Astrocyte of the cerebellum (primary cell): ENCODE measurements at places on chromosomes 3 and 15.

DNA sequence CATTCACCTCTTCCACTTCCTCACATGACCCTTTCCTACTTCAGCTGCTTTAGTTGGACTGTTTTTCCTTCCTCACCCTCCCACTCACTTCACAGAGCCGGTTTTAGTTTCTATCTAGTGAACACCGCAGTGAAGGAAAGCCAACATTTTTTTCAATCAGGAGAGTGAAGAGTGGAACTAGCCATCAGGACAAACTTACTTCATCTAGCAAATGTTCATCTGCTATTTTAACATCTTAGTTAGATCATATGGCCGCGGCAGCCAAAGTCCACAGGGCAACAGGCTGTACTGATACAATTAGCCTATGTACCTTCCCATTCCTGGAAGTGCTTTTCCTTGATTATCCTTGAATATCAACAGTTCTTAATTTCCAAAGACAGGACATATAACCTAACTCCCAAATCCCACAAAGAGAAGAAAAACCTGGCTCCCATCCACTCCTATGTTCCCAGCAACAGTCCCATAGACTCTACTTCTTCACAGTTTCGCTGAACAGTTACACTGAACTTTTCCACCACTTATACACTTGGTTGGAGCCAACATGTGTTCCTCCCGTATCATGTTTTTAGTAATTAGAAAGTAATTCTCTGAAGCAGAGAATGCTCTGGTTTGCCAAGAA is 456.2 kb upstream of the THBS1 start:
- no peak for DNase-seq

- DNase-seq: peak; percentile 65
These were observed 35.5 kb downstream of the B3GALNT1 start for GRCh38 chr3:161069511-161070251.

- DNase-seq: no peak
These were observed 412.1 kb downstream of the TBL1XR1 start for GRCh38 chr3:176785171-176785570.

GRCh38 chr3:192731233-192731632 is 3.9 kb upstream of the FGF12 start:
- no peak for DNase-seq

- DNase-seq: no peak
These were observed 51.2 kb downstream of the GASK1A start for GRCh38 chr3:43030162-43030935.

DNA sequence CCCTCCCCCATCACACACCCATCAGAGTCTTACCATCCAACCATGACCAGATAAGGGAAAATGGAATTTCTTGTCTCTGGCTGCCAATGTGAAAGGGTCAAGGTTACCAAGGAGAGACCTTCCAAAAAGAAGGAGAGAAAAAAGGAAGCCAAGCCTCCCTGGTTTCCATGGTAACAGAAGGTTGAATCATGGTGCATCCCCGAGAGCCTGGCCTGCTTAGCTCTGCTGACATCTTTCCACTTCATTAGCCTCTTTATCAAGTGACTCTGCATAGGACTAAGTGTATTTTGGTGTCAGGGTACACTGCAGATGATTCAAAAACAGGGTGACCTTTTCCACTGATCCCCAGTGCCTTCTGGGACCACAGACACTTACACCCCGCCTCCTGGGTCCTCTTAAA is 225.7 kb upstream of the PPP2R3A start:
- DNase-seq: no peak

- no peak for DNase-seq
These were observed 329.5 kb downstream of the GABRB3 start for GRCh38 chr15:26443321-26443720.

GRCh38 chr15:99442252-99442897 is 123.4 kb upstream of the MEF2A start:
- DNase-seq: peak; percentile 67

DNA sequence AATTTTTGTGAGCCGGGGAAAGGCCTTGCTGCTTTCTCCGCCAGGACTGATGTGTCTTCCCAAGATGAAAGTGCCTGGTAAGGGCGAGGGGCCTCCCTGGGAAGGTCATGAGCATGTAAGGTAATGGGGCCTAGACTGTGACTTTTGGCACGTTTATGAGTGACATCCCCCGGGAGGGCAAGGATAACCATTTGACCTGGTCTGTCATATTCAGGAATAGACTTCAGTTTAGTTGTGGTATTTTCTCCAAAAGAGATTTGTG is 631 bp upstream of the CNBP start:
- no peak for DNase-seq

- peak; percentile 57 for DNase-seq
These were observed 19.2 kb downstream of the EID1 start for GRCh38 chr15:48896869-48897814.

GRCh38 chr15:85743392-85744055 is 51.2 kb downstream of the KLHL25 start:
- no peak for DNase-seq

DNA sequence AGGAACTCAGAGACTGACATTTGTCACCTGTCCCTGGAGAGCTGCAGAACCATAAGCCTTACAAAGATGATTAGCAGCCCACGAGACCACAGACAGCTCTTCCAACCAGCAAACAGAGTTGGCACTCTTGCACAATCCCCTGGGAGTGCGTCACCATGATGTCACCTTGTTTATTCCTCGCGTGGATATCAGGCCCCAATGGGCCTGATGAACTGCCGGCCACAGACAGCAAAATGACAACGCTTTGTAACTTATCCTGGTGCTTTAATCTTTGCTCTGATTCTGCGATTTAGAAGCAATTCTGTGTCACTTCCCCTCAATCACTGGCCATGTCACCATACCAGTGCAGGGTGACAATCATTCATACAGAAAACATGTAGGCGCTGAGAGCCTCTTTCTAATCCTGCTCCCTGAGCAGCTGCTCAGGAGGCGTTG is 89.2 kb downstream of the TAMM41 start:
- DNase-seq: no peak

DNA sequence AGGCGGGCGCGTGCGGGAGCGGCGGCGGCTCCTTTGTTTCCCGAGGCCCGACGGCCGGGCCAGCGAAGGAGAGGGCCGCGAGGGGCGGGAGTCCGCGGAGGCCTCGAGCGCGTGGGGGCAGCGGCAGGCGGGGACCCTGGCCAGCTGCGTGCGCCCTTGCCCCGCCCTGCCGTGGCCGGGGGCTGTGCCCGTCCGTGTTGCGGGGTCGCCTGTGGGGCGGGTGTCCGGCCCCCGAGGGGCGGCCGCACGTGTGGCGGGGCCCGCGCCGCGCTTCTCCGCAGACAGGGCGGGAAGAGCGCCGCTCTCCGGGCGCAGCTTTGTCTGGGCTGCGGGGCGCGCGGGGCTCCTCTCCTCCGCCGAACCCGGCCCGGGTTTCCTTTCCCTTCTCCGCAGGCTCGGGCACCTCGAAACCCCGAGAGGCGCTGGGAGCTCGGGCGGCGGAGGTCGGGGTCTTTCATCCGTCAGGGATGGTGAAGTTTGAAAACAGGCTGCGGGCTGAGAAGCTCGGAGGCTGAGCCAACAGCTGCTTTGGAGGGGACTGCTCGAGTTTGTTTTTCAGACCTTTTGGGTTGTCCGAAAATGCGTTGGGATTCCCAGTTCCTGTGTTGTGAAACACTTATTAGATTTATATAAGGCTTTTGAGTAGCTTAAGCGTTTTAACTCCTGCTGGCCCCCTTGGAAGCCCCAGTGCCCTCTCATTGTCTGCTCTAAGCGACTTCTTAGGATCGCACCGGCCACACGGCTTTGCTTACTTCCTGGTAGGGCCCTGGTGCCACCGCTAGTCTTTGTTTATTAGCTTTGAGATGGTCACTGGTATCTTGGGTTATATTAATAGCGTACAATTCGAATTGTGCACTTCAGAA is 817 bp downstream of the USP3 start:
- DNase-seq: no peak

DNA sequence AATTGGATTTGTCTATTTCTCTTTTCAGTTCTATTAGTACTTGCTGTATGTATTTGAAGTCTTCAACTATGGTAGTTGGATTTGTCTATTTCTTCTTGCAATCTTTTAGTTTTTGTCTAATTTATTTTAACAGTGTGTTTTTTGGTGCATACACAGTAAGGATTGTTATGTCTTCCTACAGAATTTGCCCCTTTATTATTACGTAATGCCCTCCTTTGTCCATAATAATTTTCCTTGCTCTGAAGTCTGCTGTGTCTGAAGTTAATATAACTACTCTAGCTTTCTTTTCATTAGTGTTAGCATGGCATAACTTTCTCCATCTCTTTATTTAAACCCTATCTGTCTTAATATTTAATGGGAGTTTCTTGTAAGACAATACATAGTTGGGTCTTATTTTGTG is 105.1 kb upstream of the STT3B start:
- DNase-seq: no peak

DNA sequence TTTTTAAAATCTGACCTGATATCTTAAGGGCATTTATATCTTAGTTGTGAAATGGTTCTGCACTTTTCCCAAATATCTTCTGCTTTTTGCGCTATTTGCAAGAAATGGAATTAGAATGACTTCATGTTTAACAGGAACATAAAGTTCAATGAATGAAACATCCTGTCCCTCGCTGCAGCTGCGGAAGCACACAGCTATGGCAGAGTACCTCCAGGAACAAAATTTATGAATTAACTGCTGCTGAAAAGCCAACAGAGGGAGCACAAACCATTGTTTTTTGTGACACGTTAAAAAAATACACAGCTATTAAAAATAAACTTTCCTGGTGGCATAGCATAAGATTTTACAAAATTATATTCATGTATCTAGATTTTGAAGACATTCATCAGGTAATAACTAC is 404.4 kb upstream of the MDFIC2 start:
- DNase-seq: peak; percentile 23

DNA sequence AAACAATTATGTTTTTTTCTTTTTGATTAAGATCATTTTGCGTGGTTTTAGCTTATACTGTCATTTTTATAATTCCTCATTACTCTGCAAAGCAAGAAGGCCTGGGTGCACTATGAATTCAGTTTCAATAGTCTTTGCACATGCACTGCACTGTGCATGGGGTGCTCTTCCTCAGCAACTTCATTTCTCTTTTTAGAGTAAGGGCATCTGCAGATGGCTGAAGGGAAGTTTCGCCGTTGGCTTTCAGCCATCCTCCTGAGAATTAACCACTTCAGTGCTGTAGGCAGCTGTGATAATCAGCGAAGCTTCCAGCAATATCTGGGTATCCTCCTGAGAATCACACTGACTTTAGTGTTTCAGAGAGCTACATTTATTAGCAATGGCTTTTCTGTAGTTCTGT is 284.8 kb downstream of the GBE1 start:
- no peak for DNase-seq

GRCh38 chr15:45157974-45158373 is 28.2 kb downstream of the DUOX1 start:
- DNase-seq: peak; percentile 78

DNA sequence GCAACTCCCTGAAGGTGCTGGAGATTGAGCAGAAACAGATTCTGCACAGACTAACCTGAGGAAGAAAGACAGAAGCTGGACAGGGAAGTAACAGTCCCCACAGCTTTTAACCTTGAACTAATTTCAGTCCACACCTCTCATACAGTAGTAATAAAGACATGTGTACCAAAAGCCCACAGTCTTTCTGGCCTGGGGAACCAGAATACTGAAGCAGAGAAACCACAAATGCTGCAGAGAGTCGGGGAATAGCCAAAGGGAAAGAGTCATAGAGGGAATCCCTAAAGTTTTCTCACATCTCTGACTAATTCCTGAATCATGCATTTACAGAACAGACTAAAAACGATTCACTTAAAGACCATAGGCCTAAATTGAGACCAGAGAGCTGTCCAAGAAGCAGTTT is 503.4 kb upstream of the NECTIN3 start:
- DNase-seq: peak; percentile 90

- no peak for DNase-seq
These were observed 17.9 kb downstream of the CD80 start for GRCh38 chr3:119541547-119541946.

DNA sequence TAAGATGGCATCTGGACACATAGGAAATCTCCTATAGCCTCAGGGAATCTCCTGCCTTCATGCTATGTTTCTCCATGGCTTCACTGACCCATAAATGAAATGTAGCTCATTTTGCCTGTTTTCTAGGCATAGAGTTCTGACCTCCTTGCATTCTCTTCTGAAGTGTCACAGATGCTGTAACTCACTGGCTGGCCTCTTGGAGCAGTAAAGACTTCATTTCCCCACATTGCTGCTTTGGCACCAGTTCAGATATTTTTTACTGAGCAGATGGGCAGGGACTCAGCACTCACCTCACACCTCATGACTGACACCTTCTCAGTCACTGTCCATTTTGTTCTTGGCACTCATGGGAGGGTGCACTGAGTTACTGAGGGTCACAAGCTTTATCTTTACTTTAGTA is 286.7 kb upstream of the TGFBR2 start:
- no peak for DNase-seq

DNA sequence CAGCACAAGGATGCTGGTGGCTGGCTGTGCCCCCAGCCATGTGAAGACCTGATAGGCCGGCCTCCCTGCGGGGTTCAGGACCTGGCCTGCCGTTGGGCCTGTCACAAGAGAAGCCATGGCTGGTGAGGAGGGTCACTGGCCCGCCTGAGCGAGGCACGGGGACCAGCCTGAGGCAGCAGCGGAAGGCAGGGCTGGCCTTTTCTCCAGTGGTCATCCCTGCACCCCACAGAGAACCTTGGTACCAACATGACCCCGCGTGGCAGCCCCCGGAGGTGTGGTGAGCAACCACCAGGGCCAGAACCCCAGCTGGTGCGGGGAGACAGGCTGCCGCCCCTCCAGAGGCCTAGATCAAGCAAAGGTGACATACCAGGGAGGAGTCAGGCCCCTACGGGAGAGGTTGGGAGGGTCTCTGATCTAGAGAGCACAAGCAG is 134.1 kb upstream of the MEF2A start:
- no peak for DNase-seq

DNA sequence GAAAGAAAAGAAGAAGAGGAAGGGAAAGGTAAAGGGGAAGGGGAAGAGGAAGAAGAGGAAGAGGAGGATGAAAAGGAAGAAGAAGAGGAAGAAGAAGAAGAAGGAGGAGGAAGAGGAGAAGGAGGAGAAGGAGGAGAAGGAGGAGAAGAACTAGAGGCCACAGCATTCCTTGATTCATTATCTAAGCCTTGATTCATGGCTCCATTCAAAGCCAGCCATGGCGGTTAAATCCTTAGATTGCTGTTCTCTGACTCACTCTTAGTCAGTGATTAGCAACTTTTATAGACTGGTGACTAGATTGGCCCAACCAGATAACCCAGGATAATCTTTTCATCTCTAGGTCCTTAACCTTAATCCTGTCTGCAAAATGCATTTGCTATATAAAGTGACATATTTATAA is 47.6 kb downstream of the OSTN start:
- no peak for DNase-seq
